ENCODE measurements at places on chromosomes 1 and 21.

DNA sequence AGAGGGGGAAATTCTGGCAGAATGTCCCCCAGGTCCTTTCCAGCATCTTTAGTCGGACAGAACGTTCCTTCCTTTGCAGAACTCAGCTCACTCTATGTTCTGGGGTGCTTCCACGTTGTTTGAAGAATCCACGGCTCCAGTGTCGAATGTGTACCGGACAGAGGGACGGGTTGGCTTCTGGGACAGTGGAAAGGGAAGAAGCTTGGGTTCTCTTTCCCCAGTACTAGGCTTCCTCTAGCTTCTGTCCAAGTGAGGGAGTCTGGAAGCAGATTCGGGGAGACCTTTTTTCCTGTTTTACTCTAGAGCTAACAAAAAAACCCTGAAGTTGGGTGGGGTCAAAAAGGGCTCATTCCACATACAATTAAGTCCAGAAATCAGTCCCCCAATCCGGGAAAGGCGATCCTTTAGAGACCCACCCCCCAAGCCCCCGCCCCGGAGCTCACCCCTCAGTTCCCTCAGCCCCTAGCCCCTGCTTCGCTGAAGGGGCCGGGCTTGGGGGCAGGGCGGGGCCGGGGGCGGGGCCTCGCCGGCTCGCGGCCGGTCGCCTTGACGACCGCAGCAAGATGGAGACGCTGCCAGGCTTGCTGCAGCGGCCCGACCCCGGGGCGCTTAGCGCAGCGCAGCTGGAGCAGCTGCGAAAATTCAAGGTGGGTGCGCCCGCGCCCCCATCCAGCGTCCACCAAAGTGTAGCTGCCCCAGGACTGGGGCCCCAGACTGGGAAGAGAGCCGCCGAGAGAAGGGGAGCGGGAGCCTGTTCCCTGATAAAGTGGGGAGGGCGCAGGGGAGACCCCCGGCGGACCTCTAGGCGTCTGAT lies at the start of gene RIIAD1:
Gene RIIAD1, plus strand, starts transcription at position 549 of the 814 bp plus-strand sequence. Its CDS starts 15 bp downstream, at position 564.
- DNase-seq: peak; percentile 47

- no peak for DNase-seq
Observed at GRCh38 chr1:243482141-243483022, 226.5 kb downstream of the SDCCAG8 start.

GRCh38 chr1:198664068-198664788 lies 25.4 kb downstream of the PTPRC start:
- DNase-seq: no peak

DNA sequence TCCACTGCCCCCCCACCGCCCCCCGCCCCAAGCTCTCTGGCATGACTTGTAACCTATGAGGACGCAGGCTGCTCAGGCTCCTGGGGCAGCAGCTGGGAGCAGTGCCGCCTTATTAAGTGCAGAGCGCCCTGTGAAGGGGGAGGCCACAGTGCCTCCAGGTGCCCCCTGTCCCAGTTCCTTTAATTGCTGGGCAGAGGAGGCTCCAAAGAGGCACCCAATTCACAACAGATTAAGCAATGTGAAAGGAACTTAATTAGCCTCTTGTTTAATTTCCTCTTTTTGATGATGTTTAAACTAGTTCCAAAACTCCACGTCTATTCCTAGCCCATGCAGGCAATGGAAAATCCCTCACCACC lies 3.0 kb downstream of the RXFP4 start:
- DNase-seq: no peak

- no peak for DNase-seq
Observed at GRCh38 chr1:201538612-201539551, at the start of gene NAV1. TSS of gene NAV1 (plus strand) at chr1:201539127. CDS start at chr1:201622885, 83,758 bp downstream.

DNA sequence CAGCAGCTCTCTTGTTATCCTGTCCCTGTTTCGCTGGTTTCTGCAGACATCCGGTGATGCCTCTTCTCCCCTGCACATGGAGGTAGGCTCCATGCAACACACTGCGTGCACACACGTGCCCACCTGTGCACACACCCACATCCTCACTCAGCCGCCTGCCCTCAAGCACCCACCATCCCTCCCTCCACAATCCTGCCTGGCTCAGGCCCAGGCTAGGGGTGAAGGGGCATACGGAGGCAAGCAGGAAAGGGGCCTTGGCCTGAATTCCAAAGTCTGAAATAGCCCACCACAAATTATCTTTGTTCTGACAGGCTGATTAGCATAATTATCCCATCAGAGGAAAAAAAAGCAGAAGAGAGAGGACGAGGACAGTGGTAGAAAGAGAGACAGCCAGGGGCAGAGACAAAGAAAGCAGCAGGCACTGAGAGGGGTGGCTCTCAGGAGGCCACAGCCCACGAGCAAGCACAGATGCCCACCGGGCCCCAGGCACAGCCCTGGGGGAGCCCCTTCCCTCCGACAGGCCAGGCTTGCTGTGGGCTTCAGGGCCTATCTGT lies 73.2 kb downstream of the GRIK3 start:
- DNase-seq: no peak

- DNase-seq: no peak
Observed at GRCh38 chr1:166116026-166116425, 50.8 kb downstream of the FAM78B start.

- DNase-seq: no peak
Observed at GRCh38 chr21:39137248-39138178, 45.7 kb downstream of the PSMG1 start.

- no peak for DNase-seq
Observed at GRCh38 chr1:3787349-3787715, 9.0 kb downstream of the LRRC47 start.

DNA sequence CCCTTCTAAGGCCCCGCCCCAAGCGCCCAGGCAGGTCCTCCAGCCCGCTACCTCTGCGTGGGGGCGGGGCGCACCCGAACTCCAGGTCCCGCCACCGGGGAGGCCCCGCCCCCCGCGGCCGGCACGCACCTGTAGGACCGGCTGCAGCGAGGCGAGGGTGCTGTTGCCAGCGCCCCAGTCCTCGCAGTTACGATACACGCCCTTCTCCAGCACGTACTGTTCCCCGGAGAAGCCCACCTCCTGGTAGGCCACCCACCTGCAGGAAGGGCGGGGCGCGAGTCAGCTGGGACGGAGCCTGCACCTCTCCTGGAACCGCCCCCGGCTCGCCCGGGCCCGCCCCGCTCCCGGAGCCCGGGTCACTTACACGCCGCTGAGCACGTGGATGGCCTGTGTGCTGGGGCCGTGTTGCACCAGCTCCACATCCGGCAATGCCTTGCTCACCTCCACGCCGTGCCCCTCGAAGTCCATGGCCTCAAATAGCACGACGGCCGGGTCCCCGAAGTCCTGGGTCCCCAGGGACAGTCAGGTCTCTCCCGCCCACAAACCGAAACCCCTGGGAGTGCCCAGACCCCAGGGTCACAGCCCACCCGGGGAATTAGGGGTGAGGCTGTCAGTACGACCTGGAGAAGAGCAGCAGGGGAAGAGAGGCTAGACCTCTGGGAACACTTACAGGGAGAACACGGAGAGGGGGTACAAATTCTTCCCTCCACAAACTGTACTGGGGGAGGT lies 17.3 kb downstream of the CRYBG2 start:
- DNase-seq: peak; percentile 74

GRCh38 chr1:218262259-218262658 lies 22.8 kb upstream of the RRP15 start:
- no peak for DNase-seq

DNA sequence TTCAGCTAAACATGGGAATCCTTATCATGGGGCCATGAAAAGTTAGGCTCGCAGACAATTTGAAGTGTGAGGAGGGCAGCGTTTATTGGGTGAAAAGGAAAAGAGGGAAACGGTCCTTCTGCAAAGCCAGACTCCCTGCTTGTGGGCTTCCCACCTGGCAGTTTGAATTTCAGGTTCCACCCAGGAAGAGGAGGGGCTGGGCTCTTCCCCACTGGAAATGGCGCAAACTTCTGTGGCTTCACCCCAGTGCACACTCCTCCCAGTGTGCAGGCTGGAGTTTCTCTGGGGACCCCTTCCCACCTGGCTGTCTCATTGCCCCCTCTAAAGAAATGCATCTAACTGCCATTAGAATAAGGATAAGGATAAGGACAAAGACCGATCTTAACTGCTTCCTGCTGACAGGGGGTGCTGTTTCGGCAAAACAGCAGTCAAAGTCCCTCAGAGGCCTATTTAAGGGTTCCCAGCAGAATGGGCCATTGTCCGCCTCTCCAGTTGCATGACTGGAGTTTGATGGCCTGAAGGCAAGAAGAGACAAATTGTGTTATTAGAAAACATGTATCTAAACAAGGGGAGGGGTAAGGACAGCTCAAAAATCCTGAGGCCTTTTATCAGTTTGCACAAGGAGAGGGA lies 20.4 kb downstream of the AIM2 start:
- no peak for DNase-seq

DNA sequence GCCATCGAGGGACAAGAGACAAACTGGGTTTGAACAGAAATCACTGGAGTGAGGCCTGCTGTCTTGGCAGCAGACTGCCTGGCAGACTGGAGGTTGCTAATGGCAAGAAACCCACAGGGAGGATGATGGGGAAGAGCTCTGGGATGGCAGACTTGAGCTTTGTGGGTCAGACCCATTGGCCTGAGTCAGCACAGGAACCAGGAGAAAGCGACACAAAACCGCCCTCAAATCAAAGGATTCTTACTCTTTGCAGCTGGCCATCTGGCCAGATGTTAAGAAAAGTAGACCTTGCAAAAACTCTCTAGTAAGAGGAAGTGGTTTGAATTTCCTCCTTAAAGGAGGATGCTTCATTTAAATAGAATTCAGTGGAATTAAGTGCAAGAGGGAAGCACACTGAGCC lies 195.2 kb upstream of the JUN start:
- DNase-seq: no peak

DNA sequence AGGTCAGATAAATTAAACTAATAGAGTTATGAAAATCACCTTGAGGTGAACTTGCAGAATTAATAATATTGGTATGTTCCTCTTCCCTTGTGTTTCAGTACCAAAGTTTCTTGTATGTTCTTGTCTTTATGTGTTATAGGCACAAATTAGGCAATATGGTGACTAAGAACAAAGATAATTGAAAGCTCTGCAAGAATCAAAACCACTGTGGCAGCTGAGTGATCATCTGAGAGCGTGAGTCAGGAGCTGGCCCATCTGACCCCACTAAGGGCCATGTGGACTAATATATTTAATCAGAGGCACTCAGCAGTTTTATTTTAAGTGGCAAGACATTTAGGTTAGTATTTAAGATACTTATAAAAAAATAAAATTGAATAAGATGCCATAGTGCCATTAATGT lies 12.8 kb upstream of the CASQ2 start:
- DNase-seq: no peak

DNA sequence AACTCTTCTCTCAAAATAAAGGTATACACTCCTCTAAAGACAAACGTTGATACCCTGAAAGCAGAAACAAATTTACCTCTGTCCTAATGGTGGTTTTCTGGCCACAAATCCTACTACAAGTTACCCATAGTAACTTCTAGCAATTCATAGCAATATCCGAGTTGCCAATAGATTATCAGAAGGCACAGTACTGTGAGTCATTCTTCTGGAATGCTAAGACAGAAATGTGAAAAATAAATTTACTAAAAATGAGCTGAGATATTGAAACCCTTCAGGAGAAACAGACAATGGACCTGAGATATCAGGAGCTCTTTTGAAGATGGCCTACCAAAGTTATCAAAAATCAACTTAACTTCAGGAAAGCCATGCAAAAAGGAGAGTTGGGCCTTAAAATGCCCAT lies 715.0 kb upstream of the ADAMTS5 start:
- no peak for DNase-seq

GRCh38 chr1:174894117-174894762 lies 105.5 kb upstream of the CACYBP start:
- no peak for DNase-seq

Measured in T-helper 1 cell (primary cell).